ENCODE measurements at places on chromosomes 3 and 15.

- DNase-seq: no peak
Observed at GRCh38 chr3:160106905-160107861, 118.0 kb upstream of the C3orf80 start.

- DNase-seq: no peak
Observed at GRCh38 chr3:4894891-4895530, 84.2 kb upstream of the BHLHE40 start.

- no peak for DNase-seq
Observed at GRCh38 chr15:89809093-89809786, 5.4 kb downstream of the ANPEP start.

DNA sequence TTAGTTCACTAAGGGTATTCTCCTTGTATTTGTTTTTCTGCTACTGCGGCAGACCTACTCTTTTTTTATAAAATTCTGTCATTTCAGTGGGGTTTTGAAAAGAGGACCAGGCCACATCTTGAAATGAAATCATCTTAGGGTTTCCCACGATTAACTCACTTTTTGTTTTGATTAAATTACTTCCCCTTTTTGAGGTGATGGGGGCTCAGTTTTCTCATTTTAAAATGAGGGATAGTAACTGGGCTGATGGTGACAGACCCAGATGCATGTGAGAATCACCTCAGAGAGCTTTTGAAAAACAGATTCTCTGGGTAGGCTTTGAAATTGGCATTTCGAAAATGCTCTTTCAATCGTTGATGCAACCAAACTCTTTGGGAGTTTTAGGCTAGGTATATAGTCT lies 24.2 kb downstream of the UBE2Q2 start:
- no peak for DNase-seq

GRCh38 chr15:88834211-88834812 lies 31.1 kb downstream of the ACAN start:
- DNase-seq: no peak

GRCh38 chr3:153970741-153971347 lies 150.3 kb upstream of the ARHGEF26 start:
- DNase-seq: peak; percentile 32

GRCh38 chr3:195761123-195761566 lies 40.4 kb downstream of the MUC20 start:
- DNase-seq: no peak

- DNase-seq: no peak
Observed at GRCh38 chr3:150411976-150412375, 3.9 kb downstream of the TSC22D2 start.

DNA sequence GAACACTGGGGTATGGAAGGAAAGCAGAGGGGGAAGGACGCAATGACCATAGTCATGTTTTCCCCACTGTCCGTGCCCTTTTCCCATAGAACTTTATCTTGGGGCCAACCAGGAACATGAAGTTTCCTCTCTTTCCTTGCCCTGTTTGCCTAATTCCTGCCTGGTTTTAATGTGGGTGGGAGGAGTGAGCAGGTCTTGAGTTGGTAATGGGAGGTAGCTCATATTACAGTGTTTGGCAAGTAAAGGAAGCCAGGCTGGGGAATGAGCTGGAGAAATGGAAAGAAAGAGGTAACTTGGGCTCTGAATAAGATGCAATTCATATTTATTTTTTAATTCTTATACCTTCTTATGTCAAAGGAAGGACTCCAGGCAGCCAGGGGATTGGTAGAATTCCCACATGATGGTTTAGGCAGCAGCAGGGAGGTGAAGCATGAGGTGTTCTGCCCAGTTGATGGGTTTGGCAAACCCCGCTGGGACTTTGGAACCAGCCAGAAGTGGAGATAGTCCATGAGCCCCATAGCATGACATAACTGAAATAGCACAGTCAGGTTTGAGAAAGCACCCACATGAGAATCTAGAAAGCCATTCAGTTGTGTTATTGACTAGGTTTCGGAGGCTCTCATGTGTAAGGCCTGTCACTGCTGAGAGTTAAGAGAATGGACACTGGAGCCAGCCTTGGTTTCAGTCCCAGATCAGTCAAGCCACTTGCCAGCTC lies 60.0 kb downstream of the CCK start:
- DNase-seq: no peak

DNA sequence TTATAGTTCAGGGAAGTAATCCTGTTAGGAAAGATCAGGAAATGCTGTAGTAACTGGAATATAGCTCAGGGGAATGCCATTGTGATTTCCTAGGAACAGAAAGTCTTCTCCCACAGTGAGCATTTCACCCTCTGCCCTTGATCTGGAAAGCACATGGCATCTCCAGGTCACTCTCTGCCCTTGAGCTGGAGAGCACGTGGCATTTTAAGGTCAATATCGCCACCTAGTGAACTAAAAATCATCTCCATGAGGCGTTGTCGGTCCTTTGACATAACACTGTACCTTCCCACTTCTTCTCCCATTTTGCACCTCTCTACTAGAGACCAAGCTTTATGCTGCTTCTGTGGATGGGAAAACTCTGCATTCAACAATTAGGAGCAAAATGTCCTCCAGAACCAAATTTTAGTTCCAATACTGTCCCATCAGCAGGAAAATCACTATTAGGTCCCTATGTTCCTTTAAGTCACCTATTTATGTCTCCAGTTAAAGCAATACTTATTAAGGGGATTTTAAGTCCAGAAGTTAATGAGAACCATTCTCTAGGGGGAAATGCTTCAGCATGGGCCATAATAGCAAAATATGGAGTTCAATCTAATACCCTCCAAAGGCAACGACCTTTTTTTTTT lies 54.7 kb upstream of the GK5 start:
- DNase-seq: peak; percentile 65

DNA sequence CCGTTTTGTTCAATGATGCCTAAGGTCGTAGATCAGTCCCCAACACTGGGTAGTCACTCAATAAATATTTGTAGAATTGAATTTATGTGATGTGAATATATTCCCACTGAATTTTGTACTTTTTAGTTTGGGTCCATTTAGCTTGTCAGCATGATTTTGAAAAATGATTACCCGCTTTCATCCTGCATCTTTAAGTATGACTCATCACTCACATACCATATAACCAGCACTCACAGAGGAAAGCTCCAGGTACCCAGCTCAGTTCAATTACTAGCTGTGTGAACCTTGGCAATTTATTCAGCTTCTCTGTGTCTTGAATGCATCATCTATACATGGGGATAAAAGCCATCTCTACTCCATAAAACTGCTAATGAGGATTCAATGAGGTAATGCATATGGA lies 2.2 kb upstream of the MLF1 start:
- no peak for DNase-seq

- no peak for DNase-seq
Observed at GRCh38 chr15:33649217-33649933, 318.9 kb upstream of the CHRM5 start.

DNA sequence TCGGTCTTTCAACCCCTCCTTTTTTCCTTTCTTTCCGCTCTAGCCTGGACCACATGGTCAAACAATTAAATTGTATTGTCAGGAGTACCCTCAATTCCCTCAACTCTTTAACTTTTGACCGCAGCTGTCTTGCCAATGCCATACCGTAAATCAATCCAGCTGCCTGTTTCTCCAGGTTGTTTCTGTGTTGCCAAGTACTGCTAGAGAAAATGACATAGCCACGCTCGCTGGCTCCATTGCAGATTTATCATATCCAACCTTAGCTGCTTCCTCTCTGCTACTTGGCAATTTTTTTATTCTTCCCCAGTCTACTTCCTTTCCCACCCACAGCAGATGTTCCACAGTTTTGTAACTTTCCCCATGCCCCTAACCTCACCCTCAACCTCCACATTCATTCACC lies 60.0 kb downstream of the ZNF385D start:
- DNase-seq: no peak

GRCh38 chr15:68719672-68720071 lies 101.0 kb downstream of the ANP32A start:
- DNase-seq: no peak

GRCh38 chr3:171094411-171094810 lies 67.9 kb upstream of the SLC2A2 start:
- no peak for DNase-seq

DNA sequence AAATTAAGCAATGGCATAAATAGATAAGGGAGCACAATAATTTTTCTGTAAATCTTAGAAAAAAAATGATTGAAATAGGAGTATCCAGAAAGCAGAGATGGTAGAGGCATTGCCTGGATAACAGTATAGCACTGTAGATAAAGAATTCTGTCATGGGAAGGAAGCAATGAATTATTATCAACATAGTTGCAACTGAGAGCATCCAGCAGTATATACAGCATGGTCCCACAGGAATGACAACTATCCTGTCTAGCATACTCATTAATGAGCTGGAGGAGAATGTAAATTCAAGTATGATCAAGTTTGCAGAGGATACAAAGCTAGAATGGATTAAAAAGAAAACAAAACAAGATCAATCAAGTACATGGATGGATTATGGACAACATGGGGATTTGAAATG lies 90.8 kb downstream of the DPH6 start:
- no peak for DNase-seq

DNA sequence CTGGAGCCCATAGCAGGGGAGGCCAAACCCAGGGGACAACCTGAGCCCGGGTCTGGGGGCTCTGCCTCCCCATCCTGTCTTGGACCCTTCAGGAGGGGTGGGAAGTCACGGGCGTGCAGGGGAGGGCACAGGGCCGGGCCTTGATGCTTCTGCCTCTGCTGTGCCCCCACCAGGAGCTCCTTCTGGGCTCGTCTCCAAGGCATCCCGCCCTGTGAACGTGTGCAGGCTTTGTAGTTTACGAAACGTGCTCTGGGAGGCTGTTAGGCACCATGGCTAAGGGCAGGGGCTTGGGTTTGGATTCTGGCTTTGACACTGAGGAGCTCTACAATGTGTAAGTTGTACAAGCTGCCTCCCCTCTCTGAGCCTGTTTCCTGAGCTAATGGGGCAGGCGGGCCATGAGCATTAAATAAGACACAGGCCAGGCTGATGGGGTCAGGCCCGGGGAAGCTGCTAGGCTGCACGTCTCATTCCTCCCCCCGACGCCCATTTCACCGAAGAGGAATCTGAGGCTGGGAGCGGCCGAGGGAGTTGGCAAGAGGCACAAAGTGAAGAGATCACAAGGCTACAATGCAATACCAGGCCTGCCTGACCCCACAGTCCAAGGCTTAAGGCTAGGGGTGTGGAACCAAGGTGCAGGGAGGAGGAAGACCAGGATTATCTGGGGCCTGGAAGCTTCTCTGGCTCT lies 19.6 kb downstream of the PLXND1 start:
- no peak for DNase-seq

DNA sequence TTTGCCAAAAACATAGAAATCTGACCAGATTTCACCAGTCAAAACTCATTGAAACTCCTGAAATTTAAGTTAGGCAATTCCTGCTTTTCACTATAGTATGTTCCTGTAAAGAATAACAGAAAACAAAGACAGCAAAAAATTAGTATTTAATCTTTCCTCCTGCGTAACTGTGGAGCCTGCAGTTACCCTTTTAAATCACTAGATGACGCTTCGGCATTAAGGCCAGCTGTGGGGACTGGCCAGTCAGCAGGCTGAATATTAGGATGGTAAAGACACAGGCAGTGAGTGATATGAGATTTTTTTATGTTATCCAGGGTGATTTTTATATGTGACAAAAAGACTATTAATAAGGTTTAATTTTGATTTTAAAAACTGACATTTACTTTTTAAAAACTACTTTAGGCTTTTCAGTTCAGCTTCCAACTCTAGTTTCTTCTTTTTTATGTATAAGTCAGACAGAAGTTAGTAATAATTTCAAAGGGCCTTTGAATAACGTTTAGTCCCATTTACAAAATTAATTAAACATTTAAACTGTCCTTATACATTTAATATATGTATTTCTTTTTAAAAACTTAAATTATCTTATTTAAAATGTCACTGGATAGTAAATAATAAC lies 165.1 kb downstream of the PPM1L start:
- DNase-seq: peak; percentile 45

- no peak for DNase-seq
Observed at GRCh38 chr15:66706225-66706732, 4.2 kb downstream of the SMAD6 start.

GRCh38 chr3:183285318-183285717 lies 32.3 kb downstream of the B3GNT5 start:
- no peak for DNase-seq

DNA sequence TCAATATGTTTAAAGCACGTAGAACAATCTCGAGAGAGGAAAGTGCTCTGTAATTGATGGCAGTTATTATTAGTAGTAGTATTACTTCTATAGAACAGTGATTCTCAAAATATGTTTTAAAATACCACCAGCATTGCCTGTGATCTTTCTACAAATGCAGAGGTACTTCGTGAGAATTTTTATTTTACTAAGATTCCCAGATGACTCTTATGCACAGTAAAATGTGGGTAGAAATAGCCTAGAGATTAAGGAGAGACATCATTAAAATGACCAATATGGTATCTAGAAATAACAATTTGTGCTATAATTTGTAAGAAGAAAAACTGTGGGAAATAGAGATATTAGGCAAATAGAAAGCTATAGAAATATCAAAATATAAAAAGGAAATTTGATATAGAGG lies 157.9 kb downstream of the SUCNR1 start:
- DNase-seq: no peak

- no peak for DNase-seq
Observed at GRCh38 chr15:56528136-56528535, 63.2 kb upstream of the MNS1 start.

- no peak for DNase-seq
Observed at GRCh38 chr3:142943870-142944269, 19.6 kb downstream of the PAQR9 start.

- DNase-seq: no peak
Observed at GRCh38 chr3:11718637-11719405, 75.1 kb upstream of the VGLL4 start.

- DNase-seq: peak; percentile 82
Observed at GRCh38 chr3:12588039-12589009, 31.4 kb downstream of the MKRN2 start.

DNA sequence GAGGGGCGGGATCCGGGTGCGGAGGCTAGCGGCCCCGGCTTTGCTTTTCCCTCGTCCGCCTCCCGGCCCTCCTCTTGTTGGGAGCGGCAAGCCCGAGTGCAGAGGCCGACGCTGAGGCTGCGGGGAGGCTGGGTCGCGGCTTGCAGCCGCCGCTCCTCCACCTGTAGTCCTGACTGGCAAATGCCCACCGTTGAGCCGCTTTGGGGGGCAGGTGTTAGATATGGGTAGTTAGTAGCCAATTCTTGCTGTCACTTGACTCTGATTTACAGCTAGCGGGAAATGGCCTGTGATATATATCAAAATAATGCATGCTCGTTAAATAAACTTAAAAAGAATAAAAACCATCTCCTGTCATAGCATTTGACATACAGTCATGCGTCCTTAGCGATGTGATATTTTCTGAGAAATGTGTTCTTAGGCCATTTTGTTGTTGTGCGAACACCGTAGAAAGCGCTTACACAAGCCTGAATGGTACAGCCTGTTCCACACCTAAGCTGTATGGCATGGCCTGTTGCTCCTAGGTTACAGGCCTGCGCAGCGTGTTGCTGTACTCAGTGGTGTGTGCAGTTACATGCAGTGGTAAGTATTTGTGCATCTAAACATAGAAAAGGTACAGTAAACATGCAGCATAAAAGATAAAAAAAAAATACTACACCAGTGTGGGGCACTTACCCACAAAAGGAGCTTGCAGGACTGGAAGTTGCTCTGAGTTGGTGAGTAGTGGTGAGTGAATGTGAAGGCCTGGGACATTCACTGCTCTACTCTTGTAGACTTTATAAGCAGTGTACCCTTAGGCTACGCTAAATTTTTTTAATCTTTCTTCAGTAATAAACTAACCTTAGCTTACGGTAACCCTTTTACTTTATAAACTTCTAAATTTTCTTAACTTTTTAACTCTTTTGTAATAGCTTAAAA lies 873 bp downstream of the CAPN7 start:
- no peak for DNase-seq

- no peak for DNase-seq
Observed at GRCh38 chr15:94041746-94042145, 189.6 kb upstream of the MCTP2 start.

Measured in NCI-H1092 treated with DMSO at 0.1 percent for 48 hours (cell line).